ENCODE measurements at places on chromosomes 16 and 17.

DNA sequence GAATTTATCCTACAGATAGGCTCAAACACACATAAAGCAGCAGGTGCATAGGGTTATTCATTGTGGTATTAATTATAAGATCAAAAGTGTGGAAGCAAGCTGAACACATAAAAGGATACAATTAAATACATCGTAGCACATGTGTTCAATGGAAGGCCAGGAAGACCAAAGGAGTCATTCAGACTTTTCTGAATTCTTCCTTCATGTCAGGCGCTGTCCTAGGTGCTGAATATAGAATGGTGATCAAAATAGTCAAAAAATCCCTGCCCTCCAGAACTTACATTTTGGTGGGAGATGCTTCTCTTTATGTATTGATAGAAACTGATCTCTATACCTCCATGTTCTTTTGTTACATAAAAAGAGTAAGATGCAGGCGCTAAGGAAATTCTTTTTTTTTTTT is 439.0 kb upstream of the ASIC2 start:
- DNase-seq = no peak

GRCh38 chr17:76005263-76006149 is 4.9 kb downstream of the CDK3 start:
- DNase-seq = peak; percentile 75

GRCh38 chr16:11118479-11118878 is 137.5 kb downstream of the SOCS1 start:
- no peak for DNase-seq

DNA sequence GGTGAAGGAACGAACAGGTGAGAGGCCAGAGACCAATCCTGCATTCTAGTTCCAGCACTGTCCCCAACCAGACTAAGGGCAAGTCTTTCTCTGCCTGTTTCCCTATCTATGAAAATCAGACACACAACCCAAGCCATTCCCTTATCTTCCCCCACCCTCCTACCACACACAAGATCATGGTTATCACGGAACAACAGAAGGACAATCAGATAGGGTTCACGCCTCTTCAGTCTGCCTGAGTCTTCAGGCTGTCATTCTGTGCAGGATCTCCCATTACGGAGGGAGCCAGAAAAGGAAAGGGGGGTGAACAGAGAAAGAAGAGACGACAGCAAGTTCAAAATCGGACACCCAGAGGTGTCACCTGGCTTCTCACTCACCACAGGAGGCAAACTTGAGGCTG is 11.1 kb downstream of the TLE7 start:
- DNase-seq = no peak

- peak; percentile 43 for DNase-seq
Measured at GRCh38 chr17:73290399-73291259, 21.2 kb downstream of the CDC42EP4 start.
